ELR (cell line): ENCODE measurements at places on chromosomes 4 and X.

GRCh38 chr4:98778206-98778605 is 119.8 kb upstream of the TSPAN5 start:
- peak; percentile 86 for DNase-seq

GRCh38 chr4:120942776-120943175 is 20.2 kb upstream of the PRDM5 start:
- DNase-seq = no peak

DNA sequence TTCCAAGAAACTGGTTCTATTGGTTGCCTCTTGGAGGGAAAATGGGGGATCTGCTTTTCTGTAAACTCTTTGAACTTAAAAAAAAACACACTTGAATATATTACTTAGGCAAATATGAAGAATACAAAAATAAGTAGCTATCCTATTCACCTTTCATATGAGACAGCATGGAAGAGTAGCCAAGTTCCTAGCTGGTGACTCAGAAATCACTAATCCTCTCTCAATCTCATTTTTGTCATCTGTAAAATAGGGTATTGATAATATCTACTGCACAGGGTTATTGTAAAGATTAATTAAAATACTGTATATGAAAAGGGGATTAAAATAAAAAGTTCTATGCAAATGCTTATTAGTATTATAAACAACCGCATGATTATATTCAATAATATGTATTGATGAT is 12.7 kb downstream of the MGARP start:
- peak; percentile 54 for DNase-seq

DNA sequence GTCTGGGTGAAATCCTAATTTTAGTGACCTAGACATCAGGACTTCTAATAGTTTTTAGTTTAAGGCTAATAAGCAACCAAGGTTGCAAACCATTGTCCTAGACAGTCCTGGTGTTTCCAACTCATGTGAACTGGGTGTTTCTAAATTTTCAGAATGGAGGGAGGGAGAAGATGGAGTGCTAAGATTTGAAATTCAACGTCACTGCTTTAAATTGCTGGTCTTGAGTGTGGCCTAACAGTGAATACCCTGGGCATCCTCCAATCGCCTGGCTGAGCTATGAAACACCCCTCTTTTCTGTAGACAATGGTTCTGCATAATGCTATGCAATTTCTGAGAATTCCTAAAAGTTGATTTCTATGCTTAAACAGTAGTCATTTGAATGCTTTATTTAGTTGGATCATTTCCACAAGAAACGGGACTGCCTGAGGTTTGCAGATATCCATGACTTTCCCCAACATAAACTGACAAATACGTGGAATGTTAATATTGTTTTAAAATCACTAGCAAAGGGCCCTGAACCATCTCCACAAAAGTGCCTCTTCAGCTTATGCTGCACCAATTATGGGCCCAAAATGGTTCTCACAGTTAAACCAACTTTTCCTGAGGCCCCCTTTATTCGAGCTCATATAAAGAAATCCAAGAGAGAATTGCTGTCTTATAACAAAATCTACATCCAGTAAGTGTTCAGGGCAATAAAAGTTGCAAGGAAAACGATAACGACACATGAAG is 1.1 kb downstream of the FBXL5 start:
- peak; percentile 68 for DNase-seq

DNA sequence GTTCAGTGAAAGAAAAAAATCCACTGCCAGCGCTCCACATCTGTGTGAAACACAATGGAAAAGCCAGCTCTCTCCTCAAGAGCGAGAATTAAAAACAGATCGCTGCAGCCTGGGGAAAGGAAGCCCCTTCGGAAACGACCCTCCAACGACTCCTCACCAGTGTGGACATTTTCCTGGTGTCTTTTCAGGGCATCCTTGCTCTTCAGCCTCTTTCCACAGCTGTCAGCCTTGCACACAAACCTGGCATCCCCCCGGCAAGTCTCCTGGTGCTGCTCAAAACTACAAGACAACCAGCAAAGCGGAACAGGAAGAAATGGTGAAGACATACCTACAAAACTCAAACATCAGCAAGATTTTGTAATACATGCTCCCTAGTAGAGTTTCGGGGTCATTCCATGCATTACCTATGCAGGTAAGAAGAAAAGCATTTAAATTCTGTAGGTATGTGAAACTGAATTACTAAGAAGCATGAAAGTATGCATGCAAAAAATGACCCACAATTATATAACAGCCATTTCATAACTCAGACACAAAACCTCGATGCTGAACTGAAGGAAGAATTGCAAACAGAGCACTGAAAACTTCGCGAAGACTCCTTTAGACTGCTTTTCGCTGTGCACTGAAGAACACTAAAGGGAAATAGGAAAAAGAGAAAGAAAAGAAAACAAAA is 106.1 kb downstream of the PRDM5 start:
- DNase-seq = no peak

DNA sequence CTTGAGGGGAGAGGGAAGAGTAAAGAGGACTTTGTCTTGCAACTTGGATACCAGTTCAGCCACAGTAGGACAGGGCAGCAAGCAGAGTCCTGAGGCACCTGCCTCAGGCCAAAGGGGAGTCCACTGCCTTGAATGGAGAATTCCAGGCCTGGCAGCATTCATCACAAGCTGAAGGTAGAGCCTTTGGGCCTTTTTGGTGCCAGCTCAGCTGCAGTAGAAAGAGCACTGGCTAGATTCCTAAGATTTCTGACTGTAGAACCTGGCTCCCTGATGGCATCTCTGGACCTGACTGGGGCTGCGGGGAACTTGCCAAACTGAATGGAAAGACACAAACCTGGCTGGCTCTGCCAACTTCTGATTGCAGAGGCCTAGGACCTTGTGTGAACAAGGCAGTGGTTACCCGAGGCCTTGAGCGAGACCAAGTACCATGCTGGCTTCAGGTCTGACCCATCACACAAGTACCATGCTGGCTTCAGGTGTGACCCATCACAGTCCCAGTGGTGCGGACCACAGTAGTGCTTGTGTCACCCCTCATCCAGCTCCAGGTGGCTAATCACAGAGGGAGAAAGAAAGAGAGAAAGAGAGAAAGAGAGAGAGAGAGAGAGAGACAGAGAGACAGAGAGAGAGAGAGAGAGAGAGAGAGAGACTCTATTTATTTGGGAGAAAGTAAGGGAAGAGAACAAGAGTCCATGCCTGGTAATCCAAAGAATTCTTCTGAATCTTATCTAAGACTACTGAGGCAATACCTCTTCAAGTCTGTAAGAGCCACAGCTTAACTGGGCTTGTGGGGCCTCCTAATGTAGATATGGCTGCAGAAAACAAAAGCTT is 137.6 kb upstream of the SPIN4 start:
- no peak for DNase-seq
